Activated CD4-positive, alpha-beta T cell treated with anti-CD3 and anti-CD28 coated beads for 1 hour (primary cell): ENCODE measurements at places on chromosomes 3 and 15.

DNA sequence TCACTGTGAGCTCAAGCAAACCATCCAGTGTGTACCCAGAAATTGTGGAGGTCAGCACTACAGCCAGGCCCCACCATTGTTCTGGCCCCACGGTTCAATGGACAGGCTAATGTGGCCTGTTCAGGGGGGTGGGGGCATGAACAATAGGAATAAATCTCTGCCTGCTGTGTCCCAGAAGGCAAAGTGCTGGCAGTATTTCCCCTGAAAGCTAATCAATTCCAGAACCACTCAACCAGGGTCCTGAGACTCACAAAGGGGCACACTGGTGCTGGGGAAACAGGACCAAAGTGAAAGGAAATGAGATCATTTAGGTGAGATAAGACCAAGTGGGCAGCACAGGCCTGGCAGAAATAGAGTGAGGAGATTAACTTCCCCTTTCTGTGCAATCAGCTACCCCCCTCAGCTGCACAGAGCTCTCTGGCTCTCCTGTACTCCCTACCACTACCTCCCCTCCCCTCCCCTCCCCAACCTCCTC lies 11.5 kb downstream of the CRYGS start:
- DNase-seq: no peak

- no peak for DNase-seq
Observed at GRCh38 chr3:147392625-147392946, 13.8 kb downstream of the ZIC4 start.

DNA sequence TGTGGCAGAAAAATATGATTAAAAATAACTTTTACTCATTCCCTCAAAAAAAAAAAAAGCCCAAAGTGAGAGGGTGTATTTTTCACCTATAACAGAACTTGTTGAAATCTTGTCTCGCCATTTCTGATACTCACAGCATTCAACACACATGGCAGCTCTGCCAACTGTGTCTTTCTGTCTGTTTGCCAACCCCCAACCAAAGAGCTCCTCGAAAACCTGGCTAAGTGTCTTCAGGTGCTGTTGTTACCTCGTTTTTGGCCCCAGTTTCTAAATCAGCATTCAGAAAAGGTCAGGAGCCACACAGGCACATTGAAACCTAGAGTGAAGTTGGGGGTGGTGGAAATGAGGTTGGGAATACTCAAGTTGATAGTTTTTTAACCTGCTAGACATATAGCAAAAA lies 123.5 kb downstream of the TMEM108 start:
- DNase-seq: no peak

DNA sequence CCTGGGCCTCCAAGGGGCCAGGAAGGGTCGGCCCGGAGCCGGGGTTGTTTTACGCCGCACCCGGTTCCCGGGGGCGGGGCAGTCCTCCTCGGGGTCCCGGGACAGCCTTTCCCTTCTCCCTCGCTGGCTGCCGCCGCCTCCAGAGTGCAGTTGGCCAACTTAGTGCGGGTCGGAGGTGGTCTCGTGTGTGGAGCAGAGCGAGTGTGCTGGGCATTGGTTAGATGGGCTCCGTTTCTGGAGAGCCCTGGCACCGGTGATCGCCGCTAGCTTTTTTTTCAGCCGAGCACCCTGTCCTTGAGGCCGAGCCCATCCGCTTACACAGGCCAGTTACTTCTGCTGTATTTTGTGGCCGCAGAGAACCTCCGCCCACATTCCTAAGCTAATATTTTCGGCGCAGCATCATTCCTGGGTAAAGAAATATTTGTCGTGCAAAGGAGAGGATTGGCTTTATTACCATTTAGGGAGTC lies 585 bp downstream of the KIF23 start:
- DNase-seq: no peak

DNA sequence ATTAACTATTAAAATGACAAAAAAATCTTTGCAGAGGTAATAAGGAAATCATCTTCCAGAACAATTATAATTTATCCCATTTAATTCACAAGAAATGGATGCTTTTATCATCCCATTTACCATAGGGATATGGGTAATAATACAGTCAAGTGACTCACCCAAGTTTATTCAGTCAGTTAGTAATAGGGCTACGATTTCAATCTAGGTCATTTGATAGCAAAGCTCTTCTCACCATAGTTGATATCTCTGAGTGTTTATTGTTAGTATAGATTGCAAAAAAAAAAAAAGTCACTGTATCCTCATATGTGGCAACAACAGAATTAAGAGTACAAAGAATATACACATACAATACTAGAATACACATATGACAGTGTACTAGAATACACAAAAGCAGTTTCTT lies 797.1 kb downstream of the ROBO1 start:
- DNase-seq: no peak

DNA sequence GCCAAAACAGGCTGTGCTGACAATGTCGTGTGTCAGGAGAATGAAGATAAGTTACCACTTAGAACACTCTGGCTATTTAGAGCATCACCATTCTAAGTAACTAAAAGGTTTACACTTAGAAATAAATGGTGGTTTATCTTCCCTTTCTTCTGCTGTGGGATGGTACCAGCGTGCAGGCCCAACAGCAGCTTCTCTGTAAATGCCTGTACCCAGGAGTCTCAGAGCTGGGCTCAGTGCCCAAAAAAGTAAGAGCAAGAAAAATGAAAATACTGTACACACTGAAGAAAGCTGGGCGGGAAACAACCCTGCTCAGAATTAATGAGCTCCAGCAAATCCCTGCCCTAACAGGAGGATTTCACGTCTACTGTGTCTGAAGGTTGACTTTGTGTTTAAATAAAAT lies 206.5 kb downstream of the MFSD1 start:
- DNase-seq: no peak

DNA sequence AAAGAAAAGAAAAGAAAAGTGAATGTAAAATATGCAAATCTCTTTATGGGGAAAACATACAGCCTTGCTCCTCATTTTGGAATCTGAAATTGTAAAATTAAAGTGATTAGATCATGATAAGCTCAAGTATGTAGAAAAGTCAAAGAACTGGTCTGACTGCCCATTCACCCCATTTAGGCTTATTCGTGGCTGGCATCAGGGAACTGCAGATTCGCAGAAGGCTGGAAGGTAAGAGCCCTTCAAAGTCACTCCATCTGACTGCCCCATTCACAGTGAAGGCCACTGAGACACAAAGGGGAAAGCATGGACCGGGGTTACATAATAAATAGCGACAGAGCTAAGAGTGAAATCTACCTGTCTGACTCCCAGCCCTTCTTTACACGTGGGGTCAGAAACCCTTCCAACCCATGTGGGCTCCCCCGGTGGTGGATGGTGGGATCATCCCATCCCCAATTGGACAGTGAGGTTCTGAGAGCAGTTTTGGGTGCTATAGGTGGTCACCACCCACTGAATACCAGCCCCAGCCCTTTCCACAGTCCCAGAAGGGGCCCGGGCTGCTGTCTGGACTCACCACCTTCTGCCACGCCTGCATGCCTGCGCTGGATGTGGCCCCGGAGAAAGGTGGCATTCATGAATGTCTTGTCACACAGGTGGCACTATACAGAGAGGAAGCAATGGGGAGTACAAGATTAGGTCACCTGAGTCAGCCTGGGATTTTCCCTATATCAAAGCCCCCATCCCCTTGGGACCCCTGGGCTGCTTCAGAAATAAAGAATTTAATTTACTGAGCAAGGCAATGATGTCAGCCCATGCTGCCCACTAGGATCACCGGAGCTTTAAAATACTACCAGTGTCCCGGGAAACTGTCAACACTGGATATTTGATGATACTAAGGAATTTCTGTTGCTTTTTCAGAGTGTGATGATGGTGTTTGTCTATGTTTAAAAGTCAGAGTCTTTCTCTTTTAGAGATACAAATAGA lies 17.9 kb downstream of the DZIP1L start:
- DNase-seq: no peak
